GM04503 (cell line): ENCODE measurements at places on chromosomes 4 and X.

GRCh38 chrX:145677109-145677817 is 140.4 kb upstream of the SLITRK2 start:
- DNase-seq: no peak

- no peak for DNase-seq
Measured at GRCh38 chr4:69764311-69764710, 3.9 kb upstream of the SULT1B1 start.

- DNase-seq: no peak
Measured at GRCh38 chrX:111634823-111635729, 45.9 kb upstream of the ALG13 start.

- DNase-seq: no peak
Measured at GRCh38 chrX:38960137-38960536, 158.9 kb downstream of the MID1IP1 start.

GRCh38 chr4:788636-789297 is 37.2 kb downstream of the CPLX1 start:
- no peak for DNase-seq

DNA sequence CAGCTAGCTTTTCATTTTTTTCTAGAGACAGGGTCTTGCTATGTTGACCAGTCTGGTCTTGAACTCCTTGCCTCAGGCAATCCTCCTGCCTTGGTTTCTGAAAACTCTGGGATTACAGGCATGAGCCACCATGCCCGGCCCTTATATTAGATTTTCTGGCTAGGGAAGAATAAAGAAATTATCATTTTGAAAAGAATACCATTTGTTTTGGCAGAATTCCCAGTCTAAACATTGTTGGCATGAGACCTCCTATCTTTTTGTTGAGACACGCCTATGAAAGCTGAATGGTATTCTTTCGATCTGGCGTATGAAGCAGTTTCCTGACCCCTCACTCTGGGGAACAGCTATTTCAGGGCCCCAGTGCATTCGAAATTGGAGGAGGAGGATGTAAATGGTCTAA is 107.0 kb downstream of the REPS2 start:
- no peak for DNase-seq

GRCh38 chrX:16654093-16654492 is 4.1 kb downstream of the S100G start:
- DNase-seq: no peak

DNA sequence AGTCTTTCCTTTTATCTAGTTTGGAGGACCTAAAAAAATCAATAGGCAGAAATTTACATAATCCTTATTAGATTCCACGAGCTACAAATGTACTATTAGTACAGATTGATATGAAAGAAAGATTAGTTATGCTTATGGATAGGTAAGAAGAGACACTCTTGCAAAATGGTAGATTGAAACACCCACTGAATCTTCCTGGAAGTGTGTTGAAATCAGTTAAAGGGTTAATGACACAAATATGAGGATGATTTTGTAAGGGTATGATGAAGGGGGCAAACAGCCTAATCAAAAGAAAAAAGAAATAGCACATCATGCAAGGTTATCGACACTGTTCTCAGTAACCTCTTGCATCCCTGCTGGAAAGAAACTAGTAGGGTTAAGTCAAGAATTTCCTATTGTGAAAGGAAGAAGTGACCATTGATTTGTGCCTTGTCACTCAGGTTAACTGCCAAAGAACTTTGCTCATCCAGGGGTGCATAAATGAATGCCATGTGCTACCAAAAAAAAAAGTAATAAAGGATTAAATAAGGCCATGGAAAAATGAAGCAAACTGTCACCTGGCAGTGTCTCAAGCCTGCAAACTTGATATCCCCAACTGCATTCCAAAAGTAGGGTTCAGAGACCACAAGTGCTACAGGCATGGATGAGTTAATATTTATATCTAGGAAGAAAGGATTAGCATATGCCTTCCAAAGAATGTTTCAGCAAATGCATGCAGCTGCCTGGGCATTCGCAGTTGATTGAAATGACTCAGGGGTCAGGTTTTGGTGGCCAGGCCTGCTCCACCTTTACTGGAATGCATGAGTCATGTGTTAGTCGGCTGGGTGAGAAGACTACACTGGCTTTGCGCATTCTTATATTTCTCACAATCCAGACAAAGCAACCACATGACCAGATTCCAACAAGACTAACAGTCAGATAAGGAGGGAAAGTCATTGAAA is 78.3 kb upstream of the ATXN3L start:
- peak; percentile 100 for DNase-seq

GRCh38 chr4:98275145-98275544 is 14.0 kb downstream of the RAP1GDS1 start:
- DNase-seq: no peak

GRCh38 chr4:73740353-73740778 is at the start of gene CXCL8:
CXCL8 (plus strand) TSS chr4:73740569; CDS start chr4:73740659, 90 bp downstream.
- peak; percentile 51 for DNase-seq

DNA sequence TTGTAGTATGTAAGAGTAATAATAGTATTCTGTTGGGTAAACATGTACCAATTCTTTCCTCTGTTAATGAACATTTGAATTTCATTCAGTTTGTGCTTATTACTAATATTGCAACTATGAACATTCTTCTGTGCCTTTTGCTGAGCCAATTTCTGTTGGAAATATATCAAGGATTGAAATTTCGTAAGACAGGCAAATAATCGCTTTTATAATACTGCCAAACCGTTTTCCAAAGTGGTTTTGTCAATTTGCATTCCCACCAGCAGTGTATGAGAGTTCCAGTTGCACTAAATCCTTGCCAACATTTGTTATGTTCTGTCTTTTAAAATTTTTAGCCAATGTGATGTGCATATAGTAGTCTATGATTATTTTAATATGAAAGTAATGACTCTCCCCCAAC is 38.6 kb downstream of the MAGEB17 start:
- peak; percentile 27 for DNase-seq

DNA sequence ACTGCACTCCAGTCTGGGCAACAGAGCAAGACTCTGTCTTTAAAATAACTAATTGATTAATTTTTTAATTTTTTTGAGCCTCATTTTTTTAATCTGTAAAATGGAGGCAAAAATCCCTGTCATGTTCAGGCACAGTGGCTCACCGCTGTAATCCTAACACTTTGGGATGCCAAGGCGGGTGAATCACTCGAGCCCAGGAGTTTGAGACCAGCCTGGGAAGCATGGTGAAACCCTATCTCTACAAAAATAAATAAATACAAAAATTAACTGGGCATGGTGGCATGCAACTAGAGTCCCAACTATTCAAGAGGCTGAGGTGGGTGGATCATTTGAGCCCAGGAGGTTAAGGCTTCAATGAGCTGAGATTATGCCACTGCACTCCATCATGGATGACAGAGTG is 15.4 kb downstream of the AMTN start:
- no peak for DNase-seq

- no peak for DNase-seq
Measured at GRCh38 chrX:128698573-128699181, 646.5 kb upstream of the ACTRT1 start.

GRCh38 chr4:37040816-37041215 is 203.7 kb upstream of the NWD2 start:
- DNase-seq: no peak

DNA sequence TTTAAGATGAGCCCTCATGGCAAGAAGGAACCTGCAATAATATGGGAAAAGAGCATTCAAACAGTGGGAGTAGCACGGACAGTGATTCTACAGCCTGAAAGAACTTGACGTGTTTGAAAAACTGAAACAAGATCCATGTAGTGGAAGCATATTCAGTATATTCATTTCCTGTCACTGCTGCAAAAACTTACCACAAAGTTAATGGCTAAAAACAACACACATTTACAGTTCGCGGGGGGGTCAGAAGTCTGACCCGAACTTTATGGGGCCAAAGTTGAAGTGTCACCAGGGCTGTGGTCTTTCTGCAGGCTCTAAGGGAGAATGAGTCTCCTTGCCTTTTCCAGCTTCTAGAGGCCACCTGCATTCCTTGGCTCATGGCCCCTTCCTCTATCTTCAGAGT is 52.6 kb upstream of the ARX start:
- no peak for DNase-seq

- no peak for DNase-seq
Measured at GRCh38 chrX:72276478-72276953, 532 bp downstream of the RPS4X start.

DNA sequence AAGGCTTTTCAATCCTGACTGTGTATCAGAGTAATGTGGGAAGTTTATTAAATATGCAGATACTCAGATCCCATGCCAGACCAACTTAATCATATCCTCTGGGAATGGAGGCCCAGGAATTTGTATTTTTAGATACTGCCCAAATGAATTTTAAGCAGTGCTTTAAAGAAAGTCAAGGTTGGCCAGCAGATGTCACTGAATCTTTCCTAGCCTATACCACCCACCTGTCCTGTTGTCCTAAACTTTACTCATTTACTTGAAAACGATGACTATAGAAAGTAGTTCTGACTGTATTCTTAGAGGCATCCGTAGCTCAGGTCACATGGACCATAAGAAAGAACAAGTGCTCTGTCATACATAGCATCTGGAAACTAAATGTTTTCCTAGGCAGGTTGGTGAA is 79.9 kb downstream of the AMOT start:
- DNase-seq: no peak

- DNase-seq: no peak
Measured at GRCh38 chrX:57134702-57135101, 2.5 kb downstream of the SPIN2A start.
